Sciatic nerve (tissue), 2 donors: ENCODE measurements at places on chromosomes 16 and 17. TPM values are rescaled to one million over a fixed set of nuclear protein-coding genes. Genes with fewer than 3 reads are reported as not detected.

DNA sequence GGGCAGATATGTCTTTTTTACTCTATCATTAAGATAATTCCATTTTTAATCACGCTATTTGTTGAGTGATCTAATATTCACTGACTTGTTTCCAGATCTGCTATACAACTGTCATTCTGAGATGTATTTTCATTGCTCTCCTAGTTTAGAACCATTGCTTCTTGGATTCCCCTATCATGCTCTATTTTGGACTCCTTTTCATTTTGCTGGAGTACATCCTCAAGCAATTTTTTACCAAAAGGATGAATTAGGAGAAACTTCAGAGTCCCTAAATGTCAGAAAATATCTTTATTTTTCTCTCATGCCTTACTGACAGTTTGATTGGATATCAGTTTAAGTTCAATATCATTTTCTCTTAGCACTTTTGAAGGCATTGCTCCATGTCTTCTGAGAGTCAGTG, 9.8 kb downstream of the MT4 start:
- no peak for DNase-seq

DNA sequence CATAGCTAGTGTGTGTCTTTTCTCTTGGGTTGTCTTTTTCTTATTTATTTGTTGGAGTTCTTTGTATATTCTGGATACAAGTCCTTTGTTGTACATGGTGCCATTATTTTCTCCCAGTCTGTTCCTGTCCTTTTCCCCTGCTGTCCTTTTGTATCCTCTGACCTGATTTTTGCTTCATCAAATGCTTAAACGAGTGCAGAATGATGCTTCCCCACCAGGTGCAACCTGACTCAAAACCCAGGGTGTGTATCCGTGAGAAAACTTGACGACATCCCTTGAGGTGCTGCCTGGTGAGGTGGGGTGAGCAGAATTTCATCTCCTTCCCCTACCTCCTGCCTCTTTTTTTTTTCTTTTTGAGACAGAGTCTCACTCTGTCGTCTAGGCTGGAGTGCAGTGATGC, 88.6 kb downstream of the NTN1 start:
- no peak for DNase-seq

DNA sequence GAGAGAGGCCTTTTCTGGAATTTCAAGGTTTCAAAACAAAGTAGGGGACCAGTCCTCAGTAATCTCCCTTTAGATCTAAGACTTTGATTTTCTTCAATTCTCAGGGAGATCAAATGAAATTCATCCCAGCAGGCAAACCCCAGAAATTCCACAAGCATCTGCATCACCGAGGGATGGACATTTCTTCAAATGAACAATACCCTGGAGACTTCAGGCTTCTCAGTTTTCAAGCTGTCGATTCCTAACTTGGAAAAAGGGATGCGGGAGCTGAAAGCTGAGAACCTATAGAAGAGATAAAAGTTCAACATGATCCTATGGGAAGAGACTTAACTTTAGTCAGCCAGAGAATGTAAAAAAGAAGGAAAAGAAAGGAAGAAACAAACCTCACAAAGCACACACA, 296.9 kb upstream of the CDH5 start:
- DNase-seq = no peak

SCARF1 gene
- 25.2 TPM for total RNA-seq

HIC1 gene
- total RNA-seq = 85.0 TPM

NPIPA7 gene
- 17.6 TPM for total RNA-seq

DNA sequence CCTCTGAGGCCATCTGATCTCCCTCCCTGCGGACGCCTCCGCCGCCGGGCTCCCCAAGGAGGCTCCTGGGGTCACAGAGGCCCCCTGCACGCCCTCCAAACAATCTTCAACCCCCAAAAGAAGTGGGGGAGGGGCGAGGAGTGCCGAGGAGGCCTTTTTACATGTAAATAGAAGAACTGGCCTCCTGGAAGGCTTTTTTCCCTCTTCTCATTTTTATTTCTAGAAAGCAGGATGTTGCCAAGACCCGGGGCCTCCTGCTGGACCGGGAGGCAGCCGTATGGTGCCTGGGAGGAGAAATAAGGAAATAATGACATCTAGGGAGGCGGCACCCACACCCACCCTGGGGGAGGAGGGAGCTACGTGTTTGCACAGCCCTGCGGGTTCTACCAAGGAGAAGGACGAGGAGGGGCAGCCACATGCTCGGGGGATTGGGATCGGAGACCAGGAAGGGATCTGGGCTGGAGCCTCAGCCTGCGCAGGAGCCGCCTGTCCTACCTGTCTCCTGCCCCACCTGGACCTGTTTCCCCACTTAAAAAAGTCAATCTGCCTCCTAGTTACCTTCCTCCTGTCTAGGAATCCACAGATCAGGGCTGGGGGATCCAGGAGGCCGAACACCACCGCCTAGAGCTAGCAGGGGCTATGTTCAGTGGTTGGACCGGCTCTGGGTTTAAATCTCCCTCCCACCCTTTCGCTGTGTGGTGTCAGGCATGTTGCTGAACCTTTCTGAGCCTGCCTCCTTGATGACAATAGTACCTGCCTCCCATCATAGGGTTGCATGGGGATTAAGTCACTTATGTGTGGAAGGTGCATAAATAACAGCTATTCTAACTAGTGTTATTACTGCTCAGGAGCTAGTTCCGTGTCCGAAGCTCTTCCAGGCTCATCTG, 175.7 kb upstream of the GSE1 start:
- DNase-seq = no peak
